ENCODE measurements at places on chromosomes 12 and 14.

DNA sequence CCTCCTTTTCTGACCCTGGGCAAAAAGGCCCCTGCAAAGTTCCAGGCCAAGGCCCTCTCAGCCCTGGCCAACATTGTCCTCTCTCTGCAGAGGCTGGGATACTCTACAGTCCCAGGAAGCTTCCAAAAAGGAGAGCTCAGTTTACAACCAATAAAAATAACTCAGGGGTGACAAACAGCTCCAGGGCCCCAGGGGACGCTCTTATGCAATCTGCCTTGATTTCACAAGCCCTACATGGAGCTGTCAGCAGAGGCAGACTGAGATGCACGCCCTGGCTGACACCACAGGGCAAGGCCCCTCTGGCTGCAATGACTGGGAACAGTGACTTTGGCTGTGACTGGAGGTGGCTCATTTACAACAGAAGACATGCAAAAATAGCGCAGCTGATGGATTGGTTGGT is 129.0 kb upstream of the MED13L start:
- DNase-seq: no peak

DNA sequence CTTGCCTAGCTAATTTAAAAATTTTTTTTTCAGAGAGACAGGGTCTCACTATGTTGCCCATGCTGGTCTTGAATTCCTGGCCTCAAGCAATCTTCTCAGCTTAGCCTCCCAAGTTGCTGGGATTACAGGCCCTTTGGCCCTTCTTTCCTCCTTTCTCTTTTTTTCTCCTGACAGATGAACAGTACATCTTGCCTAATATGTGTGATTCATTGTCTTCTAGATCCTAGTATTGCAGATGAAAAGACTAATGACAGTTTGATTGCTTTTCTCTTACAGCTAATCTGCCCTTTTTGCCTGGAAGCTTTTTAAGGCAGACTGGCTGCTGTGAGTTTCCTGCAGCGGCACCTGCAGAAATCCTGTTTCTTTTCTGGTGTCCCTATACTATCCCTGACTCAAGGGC is 12.0 kb downstream of the DEPDC4 start:
- DNase-seq: no peak

DNA sequence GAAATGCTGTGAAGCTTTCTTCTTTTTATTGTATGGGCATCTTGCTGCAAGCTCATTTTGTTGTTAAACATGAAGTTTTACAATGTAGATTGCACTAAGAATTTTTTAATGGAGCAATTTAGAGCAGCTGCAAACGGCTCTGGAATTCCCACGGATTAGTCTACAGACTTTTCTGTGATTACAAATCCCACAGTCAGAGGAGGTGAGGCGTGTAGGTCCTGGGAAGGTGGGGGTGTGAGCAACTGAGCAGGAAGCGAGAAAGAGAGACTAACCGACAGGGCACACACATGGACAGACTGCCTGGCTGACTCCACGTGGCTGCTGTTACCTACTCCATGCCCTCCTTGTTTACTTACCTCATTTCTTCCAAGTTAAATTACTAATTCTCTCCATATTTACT is 348.5 kb downstream of the NPAS3 start:
- no peak for DNase-seq

GRCh38 chr12:113239811-113240331 is 18.6 kb downstream of the TPCN1 start:
- no peak for DNase-seq

GRCh38 chr12:25496098-25496587 is 56.9 kb downstream of the LMNTD1 start:
- DNase-seq: no peak

- no peak for DNase-seq
Observed at GRCh38 chr12:120640861-120641833, 721 bp downstream of the CABP1 start.

DNA sequence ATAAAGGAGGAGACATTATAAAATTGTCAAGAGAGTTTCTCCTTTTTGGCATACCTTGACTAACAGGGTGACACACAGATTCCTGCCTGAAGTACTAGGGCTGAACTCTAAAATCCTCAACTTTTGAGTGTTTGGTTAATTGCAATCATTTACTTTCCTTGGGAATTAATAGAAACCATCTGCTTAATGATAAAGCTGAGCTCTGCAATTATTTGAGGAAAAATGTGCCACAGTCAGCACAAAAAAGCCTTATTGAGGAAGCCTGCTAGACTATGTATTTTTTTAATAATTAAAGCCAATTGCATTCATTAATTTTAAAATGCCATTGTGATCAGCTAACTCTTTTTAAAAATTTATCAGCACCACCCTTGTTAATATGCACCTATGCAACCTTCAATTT is 38.7 kb downstream of the PRICKLE1 start:
- DNase-seq: no peak

GRCh38 chr12:50529345-50529744 is 24.6 kb downstream of the DIP2B start:
- no peak for DNase-seq

DNA sequence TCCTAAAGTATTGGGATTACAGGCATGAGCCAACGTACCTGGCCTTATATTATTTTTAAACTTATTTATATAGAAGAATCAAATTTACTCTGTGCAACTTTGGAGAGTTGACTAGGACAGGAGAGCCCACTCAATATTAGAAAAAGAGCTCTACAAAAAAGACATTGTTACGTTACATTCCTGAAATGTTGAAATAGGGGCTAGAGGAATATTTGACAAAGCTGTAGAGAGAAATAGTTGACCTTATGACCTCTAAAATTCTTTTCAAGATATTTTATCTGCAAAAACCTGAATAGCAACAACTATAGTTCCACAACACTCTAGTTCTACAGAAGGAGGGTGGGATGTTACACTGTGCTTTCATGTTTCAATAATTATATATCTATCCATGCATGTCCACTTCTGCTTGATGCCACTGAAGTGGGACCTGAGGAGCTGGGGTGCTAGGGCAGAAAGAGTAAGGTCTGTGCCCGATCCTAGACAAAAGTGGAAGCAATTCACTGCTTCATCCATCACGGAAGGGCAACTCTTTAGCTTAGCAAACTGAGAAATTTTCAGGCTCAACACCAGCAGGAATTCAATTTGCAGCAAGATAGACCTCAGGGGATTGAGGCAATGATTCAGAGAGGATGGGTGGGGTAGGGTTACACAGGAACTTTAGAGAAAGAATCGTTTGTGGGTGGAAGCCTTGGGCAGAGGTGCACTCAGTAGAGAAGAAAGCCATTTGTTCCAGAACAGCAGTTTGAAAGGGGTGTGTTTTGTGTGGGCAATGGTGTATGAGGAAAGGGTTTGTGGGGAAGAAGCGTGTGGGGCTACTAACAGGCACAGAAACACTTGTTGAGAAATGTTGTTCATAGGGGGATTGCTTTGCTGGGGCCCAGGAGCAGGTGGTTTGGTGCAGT is 16.0 kb upstream of the RNASE10 start:
- DNase-seq: no peak

- no peak for DNase-seq
Observed at GRCh38 chr12:3125674-3126073, 48.5 kb downstream of the TSPAN9 start.

DNA sequence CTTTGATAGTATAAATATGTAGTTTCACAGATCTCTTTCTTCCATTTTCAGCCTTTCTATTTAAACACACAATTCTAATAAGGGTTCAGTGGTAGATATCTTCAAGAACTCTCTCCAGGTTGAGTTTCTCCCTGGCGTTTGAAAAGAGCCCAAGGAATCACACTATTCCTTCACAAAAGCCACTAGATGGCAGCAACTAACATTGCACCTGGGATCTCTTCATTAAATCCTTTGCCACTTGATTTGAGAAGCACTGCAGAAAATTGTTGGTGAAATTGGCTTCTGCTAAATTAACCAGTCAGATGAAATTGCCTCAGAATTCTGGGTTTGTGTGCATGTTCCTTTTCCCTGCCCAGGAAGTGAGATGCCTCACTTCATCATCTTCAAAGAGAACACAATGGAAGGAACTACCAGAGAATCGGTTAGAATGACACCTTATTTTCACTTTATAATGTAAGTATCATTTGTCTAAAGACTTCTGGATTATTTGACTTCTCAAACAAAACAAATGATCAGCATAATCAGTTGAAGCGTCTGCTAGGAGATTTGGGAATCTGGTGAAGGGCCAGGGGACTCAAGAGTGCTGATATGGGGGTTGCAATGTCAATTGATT is 6.8 kb downstream of the CCDC198 start:
- peak; percentile 34 for DNase-seq

GRCh38 chr14:26527095-26527494 is 70.7 kb downstream of the NOVA1 start:
- no peak for DNase-seq

- no peak for DNase-seq
Observed at GRCh38 chr12:58105225-58106119, 164.1 kb downstream of the ATP23 start.

DNA sequence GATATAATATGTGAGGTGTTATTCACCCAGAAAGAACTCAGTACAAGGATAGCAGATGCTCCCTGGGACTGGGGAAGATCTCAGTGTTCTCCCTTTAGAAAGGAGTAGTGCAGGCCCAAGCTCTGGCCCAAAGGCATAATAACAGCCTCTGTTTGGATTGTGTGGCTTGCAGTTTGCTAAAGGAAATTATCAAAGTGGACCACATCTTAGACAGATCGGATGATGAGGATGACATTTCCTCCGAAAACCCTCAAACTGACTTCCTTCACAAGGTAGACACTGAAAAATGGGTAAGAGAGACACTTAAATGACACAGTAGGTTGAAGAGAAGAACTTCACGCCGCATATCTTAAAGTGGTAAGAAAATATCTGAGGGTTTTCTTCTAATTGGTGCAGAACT is 26.1 kb downstream of the SMCO2 start:
- no peak for DNase-seq

DNA sequence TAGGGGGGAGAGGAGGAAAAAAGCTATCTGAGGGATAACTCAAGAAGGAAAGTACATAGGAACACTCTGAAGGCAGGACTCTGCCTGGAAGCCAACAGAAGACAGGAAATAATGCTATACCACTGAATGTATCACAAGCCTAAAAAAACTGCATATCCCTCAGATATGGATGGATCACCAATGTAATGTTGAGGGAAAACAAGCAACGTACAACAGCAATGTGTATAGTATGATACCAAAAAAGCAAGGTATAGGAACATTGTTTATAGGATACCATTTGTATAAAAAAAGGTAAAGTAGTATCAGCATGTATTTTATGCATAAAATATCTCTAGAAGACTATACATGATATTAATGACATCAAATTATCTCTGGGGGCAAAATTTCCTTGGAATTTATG is 3.4 kb downstream of the GLS2 start:
- no peak for DNase-seq

DNA sequence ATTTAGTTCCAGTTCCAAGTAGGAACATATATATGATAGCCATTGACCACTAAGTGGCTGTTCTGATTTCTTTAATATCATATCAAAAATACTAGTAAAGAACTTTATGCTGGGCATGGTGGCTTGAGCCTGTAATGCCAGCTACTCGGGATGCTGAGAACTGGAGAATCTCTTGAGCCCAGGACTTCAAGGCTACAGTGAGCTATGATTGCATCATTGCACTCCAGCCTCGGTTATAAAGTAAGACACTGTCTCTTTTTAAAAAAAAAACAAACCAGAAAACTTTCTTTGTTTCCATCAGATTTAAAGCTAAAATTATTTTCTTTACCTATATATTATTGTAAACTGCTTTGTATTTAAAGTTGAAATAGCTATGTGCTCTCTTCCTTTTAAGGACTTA is 127.0 kb downstream of the SCAF11 start:
- DNase-seq: no peak

- peak; percentile 75 for DNase-seq
Observed at GRCh38 chr12:69570545-69571399, 14.5 kb upstream of the CCT2 start.

DNA sequence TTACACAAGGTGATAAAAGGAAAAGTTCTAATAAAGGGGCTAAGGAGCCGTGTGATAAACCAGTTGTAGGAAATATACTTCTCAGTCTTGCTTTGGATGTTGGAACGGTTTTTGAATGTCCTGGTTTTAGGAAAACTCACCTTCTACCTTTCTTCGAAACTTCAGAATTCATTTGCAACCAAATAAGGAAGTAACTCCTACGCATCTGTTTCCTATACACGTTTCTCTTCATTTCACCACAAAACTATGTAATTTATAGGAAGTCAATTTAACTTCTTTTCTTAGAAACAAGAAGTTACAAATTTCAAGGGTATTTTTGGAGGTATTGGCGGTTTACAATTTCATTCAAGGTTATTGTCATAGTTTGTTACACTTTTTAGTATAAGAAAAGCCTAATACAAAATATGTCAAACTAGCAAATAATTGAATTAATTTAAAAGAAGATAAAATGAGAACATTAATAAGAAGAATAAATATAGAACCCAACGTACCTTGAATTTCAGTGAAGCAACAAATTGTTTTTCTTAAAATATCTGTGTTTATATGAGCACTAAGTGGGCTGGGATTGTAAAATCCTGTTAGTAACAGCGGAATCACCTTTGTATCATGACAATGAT is 33.2 kb upstream of the CD69 start:
- no peak for DNase-seq

DNA sequence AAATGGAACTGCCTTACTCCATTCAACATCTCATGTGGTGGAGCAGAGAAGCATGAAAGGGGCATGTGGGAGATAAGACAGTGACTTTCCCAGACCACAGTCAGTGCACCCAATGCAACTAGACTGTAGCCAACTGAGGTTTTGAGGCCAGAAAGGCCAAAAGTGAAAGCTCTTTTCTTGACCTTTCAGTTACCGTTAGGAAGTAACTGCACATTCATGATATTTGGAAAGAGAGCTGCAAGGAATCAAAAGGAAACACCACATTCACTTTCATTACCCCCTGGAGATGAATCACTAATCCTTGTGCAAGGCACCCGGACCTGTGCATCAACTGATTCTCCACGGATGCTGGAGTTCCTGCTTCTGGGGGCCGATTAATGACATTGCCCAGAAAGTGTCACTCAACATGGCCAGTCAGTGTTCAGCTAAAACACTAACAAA is 72.9 kb upstream of the ELK3 start:
- DNase-seq: no peak

DNA sequence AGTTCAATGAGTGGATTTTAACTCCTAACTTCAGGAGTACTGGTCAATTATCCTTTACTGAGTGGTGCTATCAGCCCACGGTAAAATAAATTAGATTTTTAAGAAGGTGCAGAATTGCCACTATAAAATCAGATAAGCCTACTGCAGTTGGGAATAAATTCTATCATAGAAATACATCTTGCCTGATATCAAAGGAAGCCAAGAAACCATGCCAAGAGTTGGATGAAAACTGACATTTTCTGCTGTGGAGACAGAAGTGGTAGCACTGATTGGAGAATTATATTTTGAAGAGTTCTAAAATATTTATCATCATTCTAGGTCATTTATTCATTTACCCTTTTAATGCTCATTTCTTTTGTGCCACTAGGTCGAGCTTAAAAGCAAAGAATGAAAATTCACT is 465.1 kb downstream of the APAF1 start:
- no peak for DNase-seq

GRCh38 chr12:107402041-107403022 is 283.3 kb upstream of the PWP1 start:
- DNase-seq: no peak
